ENCODE measurements at places on chromosomes 7 and 10.

DNA sequence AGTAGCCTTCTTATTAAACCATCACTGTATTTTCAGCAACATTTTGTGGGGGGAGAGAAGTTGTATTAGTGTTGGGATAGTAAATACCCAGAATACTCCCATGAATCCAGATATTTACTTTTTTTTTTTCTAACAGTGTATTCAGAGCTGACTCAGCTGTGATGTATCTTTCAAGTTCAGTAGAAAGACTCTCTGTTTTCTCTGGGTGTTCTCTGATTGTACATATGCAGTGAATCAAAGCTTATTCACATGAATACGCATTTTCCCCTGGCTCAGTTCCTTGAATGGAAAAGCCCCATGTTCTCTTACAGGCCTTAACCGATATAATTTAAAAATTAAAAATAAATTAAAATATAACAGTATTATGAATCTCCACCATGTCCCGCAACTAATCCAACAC lies 1.3 kb downstream of the TFPI2 start:
- DNase-seq, result no peak

DNA sequence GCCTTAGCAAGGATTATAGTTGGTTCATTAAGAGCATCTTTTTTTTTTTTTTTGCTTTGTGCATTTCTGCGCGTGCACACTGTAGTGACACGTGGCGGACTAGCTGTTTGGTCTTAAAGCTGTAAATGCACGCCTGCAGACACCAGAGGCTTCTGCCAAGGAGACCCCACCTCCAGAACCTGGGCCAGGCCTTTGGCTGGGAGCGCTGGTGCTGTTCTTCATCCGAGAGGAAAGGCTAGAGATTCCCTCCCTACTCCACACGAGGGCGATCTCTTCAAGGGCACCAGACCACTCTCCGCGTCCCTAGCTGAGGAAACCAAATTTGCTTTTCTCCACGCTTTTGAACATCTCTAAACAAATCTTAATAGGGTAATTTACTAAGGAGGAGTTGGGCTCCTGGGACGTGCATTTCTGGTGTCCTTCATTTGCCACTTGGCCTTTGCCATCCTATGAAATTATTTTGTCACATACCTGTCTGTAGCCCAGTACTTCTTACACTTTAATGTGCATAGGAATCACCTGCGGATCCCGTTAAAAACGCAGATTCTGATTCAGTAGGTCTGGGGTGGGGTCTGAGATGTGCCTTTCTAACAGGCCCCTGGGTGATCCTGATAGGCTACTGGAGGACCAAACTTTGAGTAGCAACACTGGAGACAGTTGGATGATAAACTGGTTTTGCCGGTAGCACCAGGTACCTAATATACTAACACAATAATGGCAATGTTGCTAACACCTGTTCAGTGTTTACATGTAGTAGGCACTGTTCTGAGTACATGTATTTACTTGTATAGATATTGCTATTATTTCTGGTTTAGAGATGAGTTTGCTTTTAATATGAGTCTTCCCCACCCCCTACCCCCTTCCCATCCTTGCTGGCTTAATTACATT lies 1.3 kb upstream of the SLC26A5 start:
- DNase-seq, result no peak

- DNase-seq, result no peak
Measured at GRCh38 chr10:21976739-21977138, 26.8 kb downstream of the DNAJC1 start.

- DNase-seq, result no peak
Measured at GRCh38 chr7:35797311-35797710, 3.5 kb upstream of the SEPTIN7 start.

- DNase-seq, result no peak
Measured at GRCh38 chr10:114388275-114388674, 16.0 kb downstream of the AFAP1L2 start.

All from stimulated activated CD8-positive, alpha-beta memory T cell treated with anti-CD3 and anti-CD28 coated beads, Interleukin-7, amount 100 ng/mL, for 1 hour (primary cell).